IMR-90 (cell line): ENCODE measurements at places on chromosomes 1 and 21. TPM values are rescaled to one million over a fixed set of nuclear protein-coding genes. Genes with fewer than 3 reads are reported as not detected.

DNA sequence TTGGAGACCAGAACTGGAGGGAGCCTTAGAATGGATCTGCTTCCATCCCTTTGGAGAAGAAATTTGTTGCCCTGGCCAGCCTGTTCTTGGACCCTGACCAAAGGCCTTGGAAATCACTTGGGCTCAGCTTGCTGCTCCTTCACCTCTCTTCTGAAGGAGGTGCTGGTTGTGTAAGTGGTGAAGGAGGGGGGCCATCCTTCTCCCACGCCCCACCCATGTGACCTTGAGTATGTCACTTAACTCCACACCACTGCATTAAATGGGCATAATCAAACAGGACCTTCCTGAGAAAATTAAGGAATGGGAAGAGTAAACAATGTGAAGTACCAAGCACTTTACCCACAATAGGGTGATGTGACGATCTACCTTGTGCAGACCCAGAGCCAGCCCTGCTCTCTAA is 68.3 kb upstream of the GJB5 start:
- no peak for DNase-seq

- no peak for DNase-seq
These were observed 35.6 kb downstream of the WLS start for GRCh38 chr1:68196676-68197075.

DNA sequence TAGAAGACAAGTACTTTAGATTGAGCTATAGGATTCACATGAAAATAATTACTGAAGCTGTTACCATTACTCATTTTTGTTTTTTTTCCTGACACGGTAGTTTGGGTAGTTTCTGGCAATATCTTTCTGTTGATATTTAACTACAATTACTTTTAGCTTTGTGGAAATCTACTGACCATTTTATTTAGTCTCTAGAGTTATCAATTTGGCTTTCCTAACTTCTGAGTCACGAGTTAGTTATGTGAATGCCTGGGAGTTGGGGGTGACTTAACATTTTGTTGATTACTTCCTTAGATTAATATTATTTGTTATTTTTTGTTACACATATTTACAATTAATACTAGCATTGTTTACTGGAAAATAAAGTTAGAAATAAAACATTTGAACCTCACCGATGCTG is 160.6 kb downstream of the HMCN1 start:
- peak; percentile 46 for DNase-seq

GRCh38 chr1:168397806-168398205 is 117.1 kb downstream of the TBX19 start:
- no peak for DNase-seq

- DNase-seq: no peak
These were observed 35.8 kb upstream of the OLFM3 start for GRCh38 chr1:102032534-102032933.

GRCh38 chr1:193614817-193615216 is 428.4 kb upstream of the B3GALT2 start:
- peak; percentile 79 for DNase-seq

- no peak for DNase-seq
These were observed 4.5 kb downstream of the CNR2 start for GRCh38 chr1:23908453-23909341.

DNA sequence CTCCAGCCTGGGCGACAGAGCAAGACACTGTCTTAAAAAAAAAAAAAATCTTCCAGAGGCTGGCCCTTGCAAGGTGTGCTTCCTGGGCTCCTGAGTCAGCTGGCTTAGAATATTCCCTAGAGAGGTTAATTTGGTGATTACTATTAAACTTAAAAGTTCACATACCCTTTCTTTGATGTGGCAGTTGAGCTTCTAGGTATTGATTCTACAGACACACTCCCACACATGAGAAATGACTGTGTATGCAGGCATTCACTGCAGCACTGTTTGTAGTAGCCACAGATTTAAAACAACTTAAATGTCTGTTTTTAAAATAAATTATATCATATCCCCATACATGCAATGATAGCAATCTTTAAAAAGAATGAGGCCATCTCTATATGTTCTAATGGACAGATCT is 93.4 kb downstream of the GDAP2 start:
- DNase-seq: peak; percentile 43

DNA sequence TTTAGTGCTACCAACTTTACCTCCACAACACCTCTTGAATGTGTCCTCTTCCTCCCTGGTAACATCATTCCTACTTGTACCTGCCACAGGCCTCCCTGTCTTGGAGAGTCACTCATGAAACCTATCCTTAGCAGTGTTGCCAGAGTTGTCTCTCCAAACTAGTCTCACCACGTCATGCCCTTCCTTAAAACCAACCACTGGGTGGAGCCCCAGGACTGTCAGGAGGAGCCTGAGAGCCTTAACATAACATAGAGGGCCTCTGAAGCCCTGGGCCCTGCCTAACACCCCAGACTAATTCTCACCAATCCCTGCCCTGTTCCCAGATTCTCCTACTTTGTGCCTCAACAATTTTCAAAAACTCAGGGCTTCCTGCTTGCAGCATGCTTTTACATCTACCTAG is 65.3 kb downstream of the ZNF697 start:
- DNase-seq: peak; percentile 55

- DNase-seq: no peak
These were observed 17.3 kb downstream of the SPSB1 start for GRCh38 chr1:9309991-9310390.

DNA sequence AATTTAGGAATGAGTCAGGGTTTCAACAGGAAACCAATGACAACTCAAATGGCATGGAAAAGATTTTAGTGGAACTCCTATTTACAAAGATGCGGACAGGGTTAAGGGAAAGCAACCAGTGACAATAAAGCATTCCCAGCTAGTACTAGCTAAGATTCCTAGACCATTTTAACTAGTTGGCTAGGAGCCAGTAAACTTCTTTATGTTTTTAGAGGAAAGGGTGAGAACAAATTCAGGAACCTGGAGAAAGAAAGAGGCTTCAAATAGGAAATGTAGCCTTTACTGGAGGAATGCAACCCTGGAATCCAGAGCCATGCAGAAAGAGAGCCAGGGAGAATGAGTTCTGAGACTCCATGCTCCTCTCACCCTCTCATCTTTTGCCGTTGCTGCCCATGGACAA is 416.6 kb downstream of the KCTD3 start:
- DNase-seq: no peak

DNA sequence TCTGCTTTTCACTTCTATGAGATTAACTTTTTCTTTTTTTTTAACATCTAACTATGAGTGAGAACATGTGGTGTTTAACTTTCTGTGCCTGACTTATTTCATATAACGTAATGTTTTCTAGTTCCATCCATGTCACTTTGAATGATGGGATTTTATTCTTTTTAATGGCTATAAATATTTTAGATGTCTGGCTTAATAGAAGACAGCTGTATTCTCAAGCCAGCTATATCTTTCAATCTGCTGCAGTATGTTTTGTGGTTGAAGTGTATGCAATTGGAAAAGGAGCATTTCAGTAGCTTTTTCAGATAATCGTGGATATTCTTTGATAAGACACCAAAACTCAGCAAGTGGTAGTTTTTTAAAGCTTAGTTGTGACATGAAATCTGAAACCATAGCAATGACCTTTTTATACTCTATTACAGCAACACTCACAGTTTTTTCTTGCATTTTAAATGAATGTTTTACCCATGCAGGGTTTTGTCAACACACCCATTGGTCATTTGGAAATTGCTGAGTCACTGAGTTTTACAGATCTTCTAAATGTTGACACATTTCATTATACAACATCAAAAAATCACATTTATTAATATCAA is 5.7 kb upstream of the SVBP start:
- peak; percentile 39 for DNase-seq

GRCh38 chr1:208536212-208536611 is 292.0 kb upstream of the PLXNA2 start:
- DNase-seq: no peak

DNA sequence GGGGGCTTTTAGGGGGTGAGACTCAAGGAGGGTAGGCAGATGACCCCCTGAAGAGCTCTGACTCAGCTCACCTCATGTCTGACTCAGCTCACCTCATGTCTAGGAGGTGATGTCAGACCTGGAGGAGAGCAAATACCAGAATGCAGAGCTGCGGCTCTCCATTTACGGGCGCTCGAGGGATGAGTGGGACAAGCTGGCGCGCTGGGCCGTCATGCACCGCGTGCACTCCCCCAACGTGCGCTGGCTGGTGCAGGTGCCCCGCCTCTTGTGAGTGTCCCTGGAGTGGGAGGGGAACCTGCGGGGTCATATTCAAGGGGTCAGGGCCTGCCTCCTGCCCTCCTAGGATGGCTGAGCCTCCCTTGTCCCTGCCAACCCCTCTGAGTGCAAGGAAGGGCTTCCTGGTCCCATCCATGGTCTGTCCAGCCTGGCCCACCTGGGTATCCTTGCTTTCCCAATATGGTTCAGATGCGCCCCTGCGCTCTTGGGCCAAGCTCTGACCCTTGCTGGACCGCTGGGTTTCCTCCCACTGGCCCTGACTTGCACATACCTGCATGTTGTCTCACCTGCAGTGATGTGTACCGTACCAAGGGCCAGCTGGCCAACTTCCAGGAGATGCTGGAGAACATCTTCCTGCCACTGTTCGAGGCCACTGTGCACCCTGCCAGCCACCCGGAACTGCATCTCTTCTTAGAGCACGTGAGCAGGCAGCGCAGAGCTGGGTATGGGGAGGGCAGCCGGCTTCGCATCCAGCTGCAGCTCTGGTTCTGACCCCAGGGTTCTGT is 9.1 kb downstream of the AMPD2 start:
- peak; percentile 59 for DNase-seq

DNA sequence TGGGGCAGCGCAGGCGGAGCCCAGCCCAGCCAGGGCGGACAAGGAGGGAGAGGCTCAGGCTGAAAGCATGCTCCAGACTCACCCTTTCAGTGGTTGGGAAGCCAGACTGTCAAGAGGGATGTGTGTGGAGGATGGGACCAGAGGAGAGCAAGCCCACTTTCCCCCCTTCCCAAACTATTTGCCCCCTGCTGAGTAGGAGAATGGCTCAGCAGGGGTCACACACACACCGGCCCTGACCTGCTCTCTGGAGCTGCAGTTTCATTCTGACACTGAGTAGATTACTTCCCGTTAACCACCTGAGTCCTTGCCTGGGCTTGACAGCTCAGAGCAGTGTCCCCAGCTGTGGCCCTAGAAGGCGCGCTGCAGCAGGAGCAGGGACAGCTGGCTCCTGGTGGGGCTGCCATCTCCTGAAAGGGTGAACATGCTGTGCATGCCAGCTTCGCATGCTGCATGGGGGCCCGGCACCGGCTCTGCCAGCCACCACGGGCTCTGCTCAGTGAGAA is 51.6 kb upstream of the CNTN2 start:
- no peak for DNase-seq

DNA sequence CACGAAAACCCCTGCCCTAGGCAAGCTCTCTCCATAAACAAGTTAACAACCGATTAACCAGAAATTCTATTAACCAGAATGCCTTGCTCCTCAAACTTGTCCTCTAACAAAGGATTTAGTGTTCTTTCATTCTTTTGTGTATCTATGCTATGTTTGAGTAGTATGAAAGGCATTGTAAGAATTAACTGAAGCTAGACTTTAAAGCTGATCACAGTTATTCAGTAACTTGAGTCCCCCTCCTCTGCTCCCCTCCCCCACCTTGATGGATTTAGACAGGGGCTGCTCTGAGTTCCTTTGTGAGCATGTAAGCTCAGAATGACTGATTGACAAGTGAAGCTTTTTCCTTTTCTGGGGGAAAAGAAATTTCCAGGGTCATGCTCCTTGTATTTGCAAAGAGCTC is 257.6 kb downstream of the TTLL7 start:
- no peak for DNase-seq

The TCHHL1 gene
- total RNA-seq: not detected in 2 replicates

The B3GALT5 gene
- under 0.01 and 0.18 TPM in 2 replicates for total RNA-seq

The APCS gene
- not detected in 2 replicates for total RNA-seq

The STPG1 gene
- 3.0 and 3.6 TPM in 2 replicates for total RNA-seq

The MAP3K21 gene
- total RNA-seq: 0.18 and 0.28 TPM in 2 replicates

The HMGCS2 gene
- not detected in 2 replicates for total RNA-seq

The TTLL7 gene
- total RNA-seq: 8.1 and 13.3 TPM in 2 replicates

The ARTN gene
- total RNA-seq: not detected in 2 replicates
